Activated CD8-positive, alpha-beta memory T cell treated with anti-CD3 and anti-CD28 coated beads for 48 hours (primary cell): ENCODE measurements at places on chromosomes 1 and 21.

- no peak for DNase-seq
Observed at GRCh38 chr1:27475720-27476119, 14.2 kb downstream of the WASF2 start.

DNA sequence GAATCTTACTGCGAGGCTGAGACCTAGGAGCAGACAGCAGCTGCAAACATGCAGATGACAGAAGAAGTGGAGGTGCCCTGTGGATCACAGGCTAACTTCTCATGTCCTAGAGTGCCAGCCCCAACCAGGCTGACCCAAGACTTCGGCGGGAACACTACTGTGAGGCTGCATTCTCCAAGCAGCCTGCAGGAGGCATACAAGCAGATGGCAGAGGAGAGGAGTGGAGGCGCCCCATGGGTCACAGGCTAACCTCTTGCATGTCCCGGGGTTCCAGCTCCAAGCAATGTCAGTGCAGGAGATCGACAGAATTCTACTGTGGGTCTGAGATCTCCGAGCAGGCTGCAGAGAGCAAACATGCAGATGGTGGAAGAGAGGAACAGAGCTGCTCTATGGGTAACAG lies 98.1 kb upstream of the ZNF678 start:
- DNase-seq, result no peak

- no peak for DNase-seq
Observed at GRCh38 chr1:55658917-55659316, 443.8 kb upstream of the USP24 start.

- DNase-seq, result no peak
Observed at GRCh38 chr1:242184955-242185354, 186.1 kb upstream of the MAP1LC3C start.

GRCh38 chr1:113691184-113691583 lies 68.1 kb downstream of the PHTF1 start:
- DNase-seq, result no peak

DNA sequence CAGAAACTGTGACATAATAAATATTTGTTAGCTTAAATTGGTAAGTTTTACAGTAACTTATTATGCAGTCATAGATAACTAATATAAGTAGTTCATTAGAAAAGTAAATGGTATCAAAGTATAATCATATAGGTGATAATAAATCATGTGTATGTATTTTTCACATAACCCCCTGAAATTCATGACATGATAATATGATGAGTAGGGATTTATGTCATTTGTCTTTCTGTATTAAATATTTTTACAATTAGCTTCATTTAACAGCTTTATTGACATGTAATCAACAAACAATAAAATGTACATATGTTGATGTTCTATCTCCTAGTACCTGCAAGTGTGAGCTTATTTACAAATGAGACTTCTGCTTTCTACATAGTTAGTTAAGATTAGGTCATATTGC lies 9.8 kb upstream of the FCGR2A start:
- DNase-seq, result no peak

GRCh38 chr1:68107771-68108170 lies 57.3 kb upstream of the DIRAS3 start:
- DNase-seq, result no peak

DNA sequence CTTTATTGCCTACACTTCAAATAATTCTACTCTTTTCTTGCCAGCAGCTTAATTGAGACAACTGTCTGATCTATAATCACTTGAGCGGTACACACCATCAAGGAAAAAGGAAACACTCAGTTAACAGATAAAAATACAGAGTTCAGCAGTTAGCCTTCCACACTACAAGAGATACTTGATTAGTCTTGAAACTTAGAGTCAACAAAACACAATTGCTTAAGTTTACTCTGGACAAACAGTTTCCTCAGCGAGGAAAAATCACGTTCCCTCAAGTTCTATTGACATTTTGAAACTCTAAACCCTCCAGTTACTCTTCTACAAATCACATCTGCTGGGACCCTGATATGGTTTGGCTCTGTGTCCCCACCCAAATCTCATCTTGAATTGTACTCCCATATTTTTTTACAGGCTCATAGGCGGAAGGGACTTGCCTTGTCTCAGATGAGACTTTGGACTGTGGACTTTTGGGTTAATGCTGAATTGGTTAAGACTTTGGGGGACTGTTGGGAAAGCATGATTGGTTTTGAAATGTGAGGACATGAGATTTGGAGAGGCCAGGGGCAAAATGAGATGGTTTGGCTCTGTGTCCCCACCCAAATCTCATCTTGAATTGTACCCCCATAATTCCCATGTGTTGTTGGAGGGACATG lies 140.4 kb downstream of the CDC7 start:
- no peak for DNase-seq

- no peak for DNase-seq
Observed at GRCh38 chr1:34268311-34268954, 91.7 kb downstream of the C1orf94 start.
